ENCODE measurements at places on chromosomes 1 and 21. TPM values are rescaled to one million over a fixed set of nuclear protein-coding genes. Genes with fewer than 3 reads are reported as not detected.

The DCDC2B gene
- total RNA-seq, result not detected

The TMEM200B gene
- total RNA-seq, result 9.5 TPM

The ACTL8 gene
- total RNA-seq, result not detected

The LCE1B gene
- total RNA-seq, result not detected

The GNG4 gene
- total RNA-seq, result not detected

The SPRR1A gene
- not detected for total RNA-seq
